ENCODE measurements at places on chromosomes 2 and 18.

DNA sequence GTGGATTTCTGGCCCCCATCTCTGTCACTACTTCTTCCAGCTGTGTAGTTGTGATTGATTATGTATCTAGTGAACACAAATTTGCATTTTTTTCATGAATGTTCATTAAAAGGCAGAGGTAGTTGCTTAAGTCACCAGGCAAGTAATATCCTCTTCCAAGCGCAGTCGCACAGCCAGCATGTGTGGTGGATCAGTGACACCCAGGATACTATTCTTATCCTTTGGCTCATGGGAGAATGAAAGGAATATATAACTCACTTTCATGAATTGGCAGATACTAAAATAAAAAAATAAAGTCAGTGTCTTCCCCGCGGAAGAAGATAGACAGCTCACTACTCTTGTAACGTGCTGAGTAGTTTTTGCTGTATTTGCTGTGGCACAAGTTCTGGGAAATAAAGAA, 387.8 kb downstream of the CDH7 start:
- DNase-seq = no peak

DNA sequence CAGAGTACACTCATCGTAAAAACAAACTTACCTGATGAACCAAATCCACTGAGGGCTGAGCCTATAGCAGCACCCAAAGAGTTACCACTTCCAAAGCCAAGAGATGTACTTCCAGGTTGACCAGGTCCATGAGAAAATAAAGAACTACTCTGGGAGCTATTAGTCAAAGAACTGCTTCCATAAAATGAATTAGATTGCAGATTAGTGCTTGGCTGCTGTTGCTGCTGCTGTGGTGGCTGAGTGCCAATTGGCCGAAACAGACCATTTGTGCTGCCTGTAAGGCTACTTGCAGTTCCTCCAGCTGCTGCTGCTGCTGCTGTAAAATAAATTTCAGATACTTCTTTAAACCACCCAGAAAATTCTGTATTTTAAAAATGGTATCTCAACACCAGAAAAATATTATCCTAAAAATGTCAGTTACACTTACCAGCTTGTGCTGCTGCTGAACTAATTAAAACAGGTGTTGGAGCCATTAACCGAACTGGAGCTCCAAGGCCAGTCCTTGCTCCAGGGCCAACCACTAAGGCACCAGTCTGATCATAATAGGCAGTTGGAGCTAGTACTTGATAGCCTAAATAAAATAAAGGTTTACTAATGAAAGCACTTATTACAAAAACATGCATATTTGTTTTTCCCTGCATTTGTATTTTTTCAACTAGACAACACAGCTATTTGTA, 58.1 kb upstream of the SDC1 start:
- DNase-seq = no peak

DNA sequence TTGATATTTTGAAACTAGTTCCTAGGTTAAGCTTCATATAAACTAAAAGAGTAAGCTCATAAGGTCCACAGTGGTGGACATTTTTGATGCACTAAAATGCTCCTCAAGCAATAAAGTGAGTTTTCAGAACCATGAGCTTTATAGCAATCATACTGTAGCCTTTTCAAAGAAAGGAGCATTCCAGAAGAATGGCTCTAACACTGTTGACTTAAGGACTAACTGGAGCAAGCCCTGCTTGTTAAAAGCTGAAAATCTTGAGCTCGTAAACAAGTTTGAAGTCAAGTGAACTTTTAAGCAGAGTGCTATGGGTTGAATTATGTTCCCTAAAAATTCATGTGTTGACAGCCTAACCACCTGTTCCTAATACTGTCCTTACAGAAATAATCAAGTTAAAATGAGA, 38.0 kb downstream of the KYNU start:
- no peak for DNase-seq

DNA sequence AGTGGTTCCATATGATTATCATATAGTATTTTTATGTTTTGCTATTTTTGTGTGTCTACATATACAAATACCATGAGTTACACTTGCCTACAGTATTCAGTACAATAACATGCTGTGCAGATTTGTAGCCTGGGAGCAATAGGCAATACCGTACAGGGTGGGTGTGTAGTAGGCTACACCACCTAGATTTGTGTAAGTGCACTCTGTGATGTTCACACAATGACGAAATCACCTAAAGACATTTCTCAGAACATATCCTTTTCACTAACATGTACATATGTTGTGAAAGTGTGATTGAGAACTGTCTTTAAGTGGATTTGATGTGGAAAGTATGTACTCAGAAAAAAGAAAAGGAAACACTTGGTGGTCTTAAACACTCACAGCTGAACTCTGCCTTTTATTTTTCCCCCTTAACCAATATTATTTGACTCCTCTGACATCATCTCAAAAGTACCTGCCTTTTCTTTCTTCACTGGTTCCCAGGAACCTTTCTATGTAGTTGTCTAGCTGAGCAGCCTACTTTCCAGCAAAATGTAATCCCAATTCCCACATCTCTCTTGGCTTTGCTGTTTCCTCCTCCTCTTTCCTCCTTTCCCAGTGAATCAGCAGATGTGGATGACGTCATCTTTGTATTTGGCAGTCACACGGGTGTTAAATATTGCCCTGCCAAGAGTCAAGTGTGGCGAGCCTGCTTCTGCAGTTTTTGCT, 47.7 kb downstream of the OSBPL6 start:
- no peak for DNase-seq

- no peak for DNase-seq
These were observed 88.3 kb upstream of the PPP1CB start for GRCh38 chr2:28663359-28663758.
